GM23338 (cell line): ENCODE measurements at places on chromosomes 3 and 15. TPM values are rescaled to one million over a fixed set of nuclear protein-coding genes. Genes with fewer than 3 reads are reported as not detected.

ZNF621 gene
- polyA plus RNA-seq, result 6.3 and 6.8 TPM in 2 replicates

FAM227B gene
- 10.0 and 10.2 TPM in 2 replicates for polyA plus RNA-seq

ADGRG7 gene
- not detected in 2 replicates for polyA plus RNA-seq

ARPP21 gene
- not detected in 2 replicates for polyA plus RNA-seq

LRRIQ4 gene
- polyA plus RNA-seq, result 0.29 TPM in 1 of 2 replicates, not detected in the other

FBXL22 gene
- polyA plus RNA-seq, result 0.26 and 1.2 TPM in 2 replicates

TARS3 gene
- polyA plus RNA-seq, result 12.7 and 13.0 TPM in 2 replicates

SOX2 gene
- polyA plus RNA-seq, result 105 and 117 TPM in 2 replicates

CPNE9 gene
- polyA plus RNA-seq, result 6.2 and 7.0 TPM in 2 replicates

ZKSCAN7 gene
- 4.4 and 4.7 TPM in 2 replicates for polyA plus RNA-seq

COL6A5 gene
- 0.05 TPM in 1 of 2 replicates, not detected in the other for polyA plus RNA-seq

GPR149 gene
- 0.11 TPM in 1 of 2 replicates, not detected in the other for polyA plus RNA-seq

TMCO5A gene
- polyA plus RNA-seq, result not detected in 2 replicates

TIMP4 gene
- 6.7 and 6.9 TPM in 2 replicates for polyA plus RNA-seq

DUOX1 gene
- 0.66 and 0.73 TPM in 2 replicates for polyA plus RNA-seq

SLC28A2 gene
- 0.14 and 0.18 TPM in 2 replicates for polyA plus RNA-seq

KCNAB1 gene
- polyA plus RNA-seq, result 1.3 and 2.6 TPM in 2 replicates

ATP13A5 gene
- not detected in 2 replicates for polyA plus RNA-seq

SERINC4 gene
- polyA plus RNA-seq, result not detected in 2 replicates

SKIC8 gene
- 68.6 and 73.8 TPM in 2 replicates for polyA plus RNA-seq

NAA50 gene
- 78.7 and 103 TPM in 2 replicates for polyA plus RNA-seq

GATM gene
- polyA plus RNA-seq, result 8.5 and 9.1 TPM in 2 replicates

ANKRD34C gene
- not detected in 2 replicates for polyA plus RNA-seq

LMAN1L gene
- polyA plus RNA-seq, result not detected in 2 replicates

MAN2C1 gene
- 31.4 and 42.3 TPM in 2 replicates for polyA plus RNA-seq

ATP8B4 gene
- polyA plus RNA-seq, result 0.07 TPM in 1 of 2 replicates, not detected in the other

GOLGA8T gene
- polyA plus RNA-seq, result not detected in 2 replicates

AMOTL2 gene
- 17.4 and 17.9 TPM in 2 replicates for polyA plus RNA-seq

FBXL2 gene
- polyA plus RNA-seq, result 2.1 and 2.8 TPM in 2 replicates

IL5RA gene
- polyA plus RNA-seq, result not detected in 2 replicates

SLC22A13 gene
- polyA plus RNA-seq, result 0.13 and 0.26 TPM in 2 replicates

ROPN1 gene
- 0.11 TPM in 1 of 2 replicates, not detected in the other for polyA plus RNA-seq

LRRN1 gene
- 76.4 and 85.7 TPM in 2 replicates for polyA plus RNA-seq

ZIC1 gene
- polyA plus RNA-seq, result 0.95 and 1.4 TPM in 2 replicates

CLDND1 gene
- polyA plus RNA-seq, result 57.5 and 59.8 TPM in 2 replicates

TM2D3 gene
- polyA plus RNA-seq, result 26.2 and 28.7 TPM in 2 replicates

AGBL1 gene
- not detected in 2 replicates for polyA plus RNA-seq

EFHB gene
- 0.68 and 1.4 TPM in 2 replicates for polyA plus RNA-seq

ALDH1A2 gene
- polyA plus RNA-seq, result not detected in 2 replicates

RBP2 gene
- polyA plus RNA-seq, result not detected in 2 replicates

CILP gene
- not detected in 2 replicates for polyA plus RNA-seq

OCA2 gene
- polyA plus RNA-seq, result 0.38 and 0.40 TPM in 2 replicates

ATP10A gene
- 0.36 and 0.66 TPM in 2 replicates for polyA plus RNA-seq

SLCO3A1 gene
- 7.3 and 10.7 TPM in 2 replicates for polyA plus RNA-seq

FANCD2OS gene
- 0.94 TPM in 1 of 2 replicates, not detected in the other for polyA plus RNA-seq

CHL1 gene
- 1.4 and 2.6 TPM in 2 replicates for polyA plus RNA-seq
